ENCODE measurements at places on chromosomes 2 and 18.

DNA sequence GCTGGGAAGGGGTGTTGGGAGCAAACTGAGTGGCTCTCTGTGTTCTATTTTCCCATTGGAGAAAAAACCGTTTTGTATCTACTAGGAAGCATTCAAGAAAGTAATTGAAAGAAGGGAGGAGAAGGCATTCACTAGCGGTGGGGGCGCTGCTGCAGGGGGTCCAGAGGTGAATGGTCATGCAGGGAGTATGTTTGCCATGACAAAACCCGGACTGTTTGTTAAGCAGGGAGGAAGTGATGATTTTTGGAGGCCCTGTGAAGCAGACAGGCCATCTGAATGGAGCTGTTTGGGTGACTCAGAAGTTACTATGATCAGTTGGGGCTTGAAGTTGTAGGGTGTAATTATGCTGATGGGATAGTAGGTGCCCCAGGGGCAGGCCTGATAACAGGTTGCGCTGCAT, 7.0 kb downstream of the TAF4B start:
- no peak for DNase-seq

DNA sequence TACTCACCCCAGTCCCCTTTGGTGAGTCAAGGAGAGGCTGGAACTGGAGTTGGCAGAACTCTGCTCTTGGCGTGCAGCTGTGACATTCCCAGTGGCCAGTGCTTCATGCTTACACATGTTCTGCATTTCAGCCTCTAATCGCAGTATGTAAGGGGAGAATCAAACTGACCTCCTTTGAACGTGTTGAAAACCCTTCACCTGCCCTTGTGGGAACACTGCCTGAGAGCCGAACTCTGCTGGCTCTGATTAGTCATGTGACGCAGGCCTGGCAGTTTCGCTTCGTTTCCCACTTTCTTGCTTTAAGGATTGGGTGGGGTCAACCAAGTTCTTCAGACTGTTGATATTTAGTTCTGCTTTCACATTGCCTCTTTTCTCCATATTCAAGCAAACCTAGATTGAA, 173.8 kb upstream of the BCL2L11 start:
- no peak for DNase-seq

DNA sequence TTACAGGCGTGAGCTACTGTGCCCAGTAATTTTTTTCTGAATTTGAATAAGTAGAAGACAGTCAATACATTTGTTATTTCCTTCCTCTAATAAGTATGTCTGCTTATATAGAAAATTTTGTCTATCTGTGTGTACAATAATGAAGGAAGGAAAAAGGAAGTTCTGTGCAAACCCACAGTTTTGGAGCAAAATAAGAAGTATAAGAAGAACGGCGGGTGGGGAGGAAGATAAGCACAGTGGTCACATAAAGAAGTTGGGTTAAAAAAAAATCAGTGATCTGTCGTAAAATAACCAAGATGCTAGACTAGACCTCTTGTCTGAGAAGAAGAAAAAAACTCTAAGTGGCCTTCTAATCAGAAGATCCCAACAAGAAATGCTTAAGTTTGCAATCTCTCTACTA, 20.2 kb downstream of the MGAT4A start:
- no peak for DNase-seq

DNA sequence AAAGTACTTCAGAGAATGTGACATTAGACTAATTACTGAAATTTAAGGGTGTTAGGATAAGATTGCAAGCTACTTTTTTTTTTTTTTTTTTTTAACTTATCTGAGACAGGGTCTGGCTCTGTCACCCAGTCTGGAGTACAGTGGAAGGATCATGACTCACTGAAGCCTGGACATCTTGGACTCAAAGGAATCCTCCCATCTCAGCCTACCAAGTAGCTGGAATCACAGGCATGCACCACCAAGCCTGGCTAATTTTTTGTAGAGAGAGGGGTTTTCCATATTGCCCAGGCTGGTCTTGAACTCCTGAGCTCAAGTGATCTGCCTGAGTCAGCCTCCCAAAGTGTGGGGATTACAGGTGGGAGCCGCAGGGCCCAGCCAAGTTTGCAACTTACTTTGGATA, 1246.0 kb upstream of the ZEB2 start:
- DNase-seq: no peak

DNA sequence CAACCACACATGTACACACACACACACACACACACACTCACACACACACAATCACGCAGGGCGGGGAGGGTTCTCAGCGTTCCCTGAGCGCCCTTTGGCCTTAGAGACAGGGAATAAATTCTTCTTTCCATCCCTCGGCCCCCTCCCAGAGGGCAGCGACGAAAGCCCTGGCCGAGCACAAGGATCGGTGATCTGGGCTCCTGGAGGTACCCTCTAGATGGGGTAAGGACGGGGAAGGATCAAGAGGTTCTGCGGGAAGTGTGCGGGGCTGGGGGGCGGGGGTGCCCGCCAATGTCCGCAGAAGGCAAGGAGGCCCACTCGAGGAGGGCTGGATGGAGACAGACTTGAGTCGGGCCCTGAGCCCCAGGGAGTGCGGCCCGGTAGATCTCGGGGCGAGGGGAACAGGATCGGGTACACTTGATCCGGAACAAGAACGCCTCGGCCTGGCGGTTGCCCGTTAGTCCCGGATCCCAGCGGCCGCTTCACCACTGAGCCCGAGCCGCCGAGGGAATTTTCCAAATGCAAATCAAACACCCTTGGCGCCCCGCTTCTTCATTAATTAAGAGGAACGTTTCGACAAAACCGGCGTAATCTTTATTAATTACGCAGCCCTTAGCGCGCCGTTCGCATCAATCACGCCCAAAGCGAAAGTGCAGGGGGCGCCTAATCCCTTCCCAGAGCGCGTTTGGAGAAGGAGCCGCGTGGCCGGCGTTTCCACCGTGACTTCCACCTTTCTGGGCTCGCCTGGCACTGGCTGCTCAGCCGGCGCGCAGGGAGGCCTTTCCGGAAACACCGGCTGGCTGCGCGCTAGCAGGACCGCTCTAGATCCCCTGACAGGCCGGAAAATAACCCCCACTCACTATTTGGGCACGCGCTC, 7.0 kb upstream of the PAX3 start:
- peak; percentile 37 for DNase-seq

GRCh38 chr18:12840382-12840781, 43.7 kb downstream of the PTPN2 start:
- DNase-seq: no peak

DNA sequence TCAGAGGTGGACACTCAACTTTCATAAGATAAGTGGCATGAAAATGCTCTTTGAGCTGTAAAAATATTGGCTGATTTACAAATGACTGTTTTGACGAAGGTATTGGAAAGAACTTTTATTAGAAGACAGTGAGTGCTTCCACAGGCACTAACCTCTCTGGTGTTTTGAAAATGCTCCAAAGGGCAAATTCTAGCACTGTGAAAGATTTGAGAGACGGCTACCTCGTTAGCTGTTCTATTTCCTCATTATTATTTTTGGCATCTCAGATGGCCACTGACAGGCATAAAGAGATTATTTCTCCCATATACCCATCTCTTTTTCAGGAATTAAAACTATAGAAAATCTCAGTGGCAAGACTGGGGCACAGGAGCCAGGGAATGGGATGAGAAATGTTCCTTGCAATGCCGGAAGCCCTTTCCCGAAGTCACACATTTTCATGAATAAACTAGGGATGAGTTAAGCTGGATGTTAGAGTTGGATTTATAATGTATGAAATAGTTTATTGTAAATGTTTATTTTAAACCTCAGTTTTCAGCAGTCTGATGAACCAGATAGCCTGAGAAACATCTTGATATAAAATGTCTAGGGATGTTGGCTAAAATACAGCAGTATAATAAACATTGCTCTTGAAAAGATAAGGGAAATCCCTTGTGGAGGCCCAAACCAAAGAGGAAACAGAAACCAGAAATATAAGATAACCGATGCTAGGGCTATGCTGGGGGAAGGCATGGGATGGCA, 175.7 kb downstream of the ASB1 start:
- no peak for DNase-seq

- no peak for DNase-seq
Measured at GRCh38 chr2:72166279-72166678, 18.6 kb upstream of the CYP26B1 start.

GRCh38 chr2:112946086-112946485, 31.7 kb upstream of the IL36G start:
- DNase-seq: no peak

- DNase-seq: no peak
Measured at GRCh38 chr2:68468801-68469200, 1.4 kb downstream of the APLF start.

GRCh38 chr18:68429841-68430240, 285.1 kb downstream of the TMX3 start:
- no peak for DNase-seq

GRCh38 chr2:232865165-232865564, 4.9 kb upstream of the SNORC start:
- DNase-seq: no peak

DNA sequence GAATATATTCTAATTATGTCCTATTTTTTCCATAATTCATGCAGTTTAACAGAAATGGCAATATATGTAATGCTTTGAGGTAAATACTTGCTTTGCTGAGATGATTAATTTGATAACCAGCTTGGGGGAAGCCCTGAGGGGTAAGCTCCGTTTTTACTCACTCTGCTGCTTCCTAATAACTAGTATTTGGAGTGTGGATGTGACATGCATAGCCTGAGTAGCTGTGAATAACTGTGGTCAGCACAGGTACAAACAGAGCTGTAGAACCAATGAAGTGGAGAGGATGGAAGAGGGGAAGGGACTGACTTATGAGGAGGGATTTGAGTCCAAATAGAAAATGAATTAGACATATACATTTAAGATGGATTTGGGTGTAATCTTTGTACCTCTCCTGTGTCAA, 1495.5 kb upstream of the DDX18 start:
- no peak for DNase-seq

- DNase-seq: no peak
Measured at GRCh38 chr2:204705243-204705932, 160.1 kb downstream of the PARD3B start.

DNA sequence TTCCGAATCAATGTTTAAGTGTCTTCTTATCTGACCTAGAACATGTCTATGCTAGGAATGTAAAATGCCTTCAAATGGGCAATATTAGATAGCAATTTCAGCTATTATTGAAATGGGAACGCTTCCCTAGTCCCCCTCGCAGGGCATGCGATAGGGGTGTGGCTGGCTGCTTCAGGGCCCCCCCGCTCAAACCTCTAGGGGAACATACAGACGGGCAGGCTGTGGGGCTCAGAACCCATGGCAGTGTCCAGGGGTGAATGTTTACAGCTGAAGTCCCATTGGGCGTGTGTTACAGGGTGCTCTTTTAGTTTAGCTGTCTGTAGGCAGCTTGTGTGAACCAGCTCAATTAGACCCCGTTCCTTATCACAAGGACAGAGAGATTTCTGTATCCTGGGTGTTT, 315.9 kb downstream of the DSEL start:
- no peak for DNase-seq

DNA sequence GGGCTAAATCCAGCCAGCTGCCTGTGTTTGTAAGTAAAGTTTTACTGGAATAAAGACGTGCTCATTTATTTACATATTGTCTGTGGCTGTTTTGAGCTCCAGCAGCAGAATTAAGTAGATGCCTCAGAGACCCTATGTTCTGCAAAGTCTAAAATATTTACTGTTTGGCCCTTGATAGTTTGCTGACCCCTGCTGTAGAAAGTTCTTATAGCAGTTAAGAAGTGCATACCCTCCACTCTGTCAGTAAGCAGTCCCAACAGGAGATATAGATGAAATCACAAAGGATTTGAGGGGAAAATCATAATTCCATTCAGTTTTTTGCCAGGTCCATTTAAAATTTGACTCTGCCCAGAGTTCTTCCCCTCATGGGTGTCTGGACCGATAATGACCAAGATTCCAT, 50.1 kb upstream of the ITM2C start:
- DNase-seq: no peak

- DNase-seq: no peak
Measured at GRCh38 chr2:66322506-66323260, 112.2 kb upstream of the MEIS1 start.

- DNase-seq: no peak
Measured at GRCh38 chr18:35041815-35042387, 688 bp downstream of the MAPRE2 start.

- DNase-seq: no peak
Measured at GRCh38 chr2:44952143-44952805, 10.8 kb downstream of the SIX3 start.

DNA sequence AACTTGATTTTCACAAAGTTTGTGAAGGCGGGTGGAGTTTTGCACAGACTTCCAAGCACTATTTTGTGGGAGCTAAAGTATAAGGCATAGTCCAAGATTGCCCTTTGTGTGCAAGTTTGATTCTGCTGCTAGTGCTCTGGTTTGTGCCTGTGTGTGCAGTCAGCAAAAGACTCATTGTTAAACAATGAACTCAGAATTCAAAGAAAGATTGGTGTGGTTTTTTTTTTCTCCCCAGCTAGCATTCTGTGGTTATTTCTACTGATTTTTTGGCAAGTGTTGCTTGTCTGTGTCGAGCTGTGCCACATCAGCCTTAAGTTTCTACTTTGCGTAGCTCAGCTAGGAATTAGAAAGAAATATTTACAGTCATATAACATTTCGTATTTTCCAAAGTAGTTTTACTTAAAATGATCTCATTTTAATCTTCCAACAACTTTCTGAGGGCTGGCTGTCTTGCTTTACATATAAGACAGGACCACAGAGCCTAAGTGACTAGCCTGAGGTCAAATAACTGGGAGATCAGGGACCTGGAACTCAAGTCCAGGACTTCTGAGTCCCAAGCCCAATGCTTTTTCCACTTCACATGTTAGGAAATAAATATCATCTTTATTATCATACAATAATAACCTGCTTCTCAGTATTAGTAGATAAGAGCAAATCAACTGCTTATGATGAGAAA, 69.8 kb downstream of the BABAM2 start:
- DNase-seq: no peak

- no peak for DNase-seq
Measured at GRCh38 chr18:45542043-45542442, 73.2 kb upstream of the SLC14A2 start.

- DNase-seq: no peak
Measured at GRCh38 chr2:236054125-236054524, 114.1 kb downstream of the GBX2 start.

GRCh38 chr2:42371611-42372473, 10.8 kb upstream of the COX7A2L start:
- no peak for DNase-seq

DNA sequence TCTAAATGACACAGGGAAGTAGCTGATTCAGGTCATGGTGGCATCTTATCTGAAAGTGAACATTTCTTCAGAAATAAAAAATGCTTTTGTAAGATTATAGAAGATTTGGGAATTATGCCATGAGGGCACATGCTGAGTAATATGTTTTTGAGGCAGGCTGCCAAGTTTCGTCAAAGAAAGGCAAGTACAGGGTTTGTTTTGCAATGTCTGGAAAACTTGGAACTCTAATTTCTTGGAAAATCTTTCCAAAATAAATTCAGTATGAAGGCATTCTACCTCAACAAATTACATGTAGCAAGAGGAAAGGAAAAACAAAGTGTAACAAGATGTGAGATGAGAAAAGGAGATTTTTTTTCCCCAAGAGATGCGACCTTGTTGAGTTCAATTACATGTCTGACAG, 167.7 kb downstream of the PLCL1 start:
- DNase-seq: no peak

All from left hindlimb (tissue), 1 donor.